ENCODE measurements at places on chromosomes 12 and 14.

DNA sequence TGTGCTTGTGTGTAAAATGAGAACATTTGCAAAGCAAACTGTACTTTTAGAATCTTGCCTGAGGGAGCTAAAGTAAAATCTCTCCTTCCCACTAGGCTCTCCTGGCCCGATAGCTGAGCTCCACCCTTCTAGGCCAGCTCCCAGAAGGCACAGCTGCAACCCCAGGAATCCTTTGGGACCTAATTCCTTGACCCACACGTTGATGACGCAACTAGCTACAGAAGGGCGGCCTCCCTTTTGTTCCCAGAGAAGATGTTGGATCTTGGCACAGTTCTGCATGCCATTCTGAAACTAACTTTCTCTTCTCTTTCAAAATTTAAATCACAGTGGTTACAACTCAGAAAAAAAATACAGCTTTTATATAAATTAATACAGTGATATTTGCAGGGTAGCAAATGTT, 268.1 kb downstream of the EGLN3 start:
- no peak for DNase-seq

DNA sequence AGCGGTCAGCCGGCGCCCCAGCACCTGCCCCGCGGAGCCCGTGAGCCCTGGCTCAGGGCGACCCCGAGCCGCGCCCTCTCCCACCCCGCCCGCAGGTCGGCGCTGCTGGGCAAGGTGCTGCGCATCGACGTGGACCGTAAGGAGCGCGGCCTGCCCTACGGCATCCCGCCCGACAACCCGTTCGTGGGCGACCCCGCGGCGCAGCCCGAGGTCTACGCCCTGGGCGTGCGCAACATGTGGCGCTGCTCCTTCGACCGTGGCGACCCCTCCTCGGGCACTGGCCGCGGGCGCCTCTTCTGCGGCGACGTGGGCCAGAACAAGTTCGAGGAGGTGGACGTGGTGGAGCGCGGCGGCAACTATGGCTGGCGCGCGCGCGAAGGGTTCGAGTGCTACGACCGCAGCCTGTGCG, 14.4 kb downstream of the HHIPL1 start:
- no peak for DNase-seq

DNA sequence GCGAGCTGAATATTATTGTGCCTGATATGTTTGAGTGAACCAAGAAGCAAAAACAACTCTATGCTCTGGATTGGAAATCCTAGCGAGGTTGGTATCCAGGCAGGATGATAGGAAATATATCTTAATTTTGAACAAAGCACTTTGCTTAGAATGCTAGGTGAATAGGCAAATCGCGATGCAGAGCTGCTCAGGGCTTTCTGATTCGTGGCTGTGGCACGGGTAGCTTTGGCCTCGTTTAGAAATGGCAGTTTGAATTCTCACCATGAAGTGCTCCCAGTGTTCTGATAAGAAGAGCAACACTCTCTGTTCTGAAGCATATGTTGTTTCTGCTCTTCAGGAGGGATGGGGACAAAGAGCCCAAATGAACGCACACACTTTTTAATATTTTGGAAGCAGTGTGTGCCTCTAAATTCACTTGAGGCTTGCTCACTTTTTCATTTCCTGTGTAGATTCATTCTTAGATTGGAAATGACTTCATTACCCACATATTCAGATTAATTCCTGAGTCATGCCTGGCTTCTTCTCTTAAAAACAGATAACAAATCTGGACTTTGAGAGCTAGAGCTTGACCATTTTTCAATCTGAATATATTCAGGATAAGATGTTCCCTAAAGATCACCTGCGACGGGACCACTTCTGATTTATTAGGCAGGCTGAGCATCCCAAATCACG, 200.9 kb downstream of the RPAP3 start:
- peak; percentile 46 for DNase-seq

DNA sequence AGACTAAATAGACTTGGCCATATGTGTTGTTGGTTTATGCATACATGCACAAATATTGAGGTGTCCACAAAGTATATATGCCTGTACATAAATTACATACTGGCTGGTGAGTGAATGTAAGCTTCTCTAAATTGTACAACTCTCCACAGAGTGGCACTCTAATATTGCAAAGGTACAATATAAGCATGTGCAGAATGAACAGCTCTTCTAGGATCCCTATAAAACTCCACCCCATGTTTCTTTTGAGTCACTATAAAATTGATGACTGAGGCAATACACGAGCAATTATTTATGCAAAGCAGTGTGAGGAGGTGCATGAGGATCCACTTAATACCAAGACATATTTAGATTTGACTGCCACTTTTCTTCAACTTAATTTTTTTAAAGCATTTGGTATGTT, 172.2 kb downstream of the NAV3 start:
- no peak for DNase-seq

DNA sequence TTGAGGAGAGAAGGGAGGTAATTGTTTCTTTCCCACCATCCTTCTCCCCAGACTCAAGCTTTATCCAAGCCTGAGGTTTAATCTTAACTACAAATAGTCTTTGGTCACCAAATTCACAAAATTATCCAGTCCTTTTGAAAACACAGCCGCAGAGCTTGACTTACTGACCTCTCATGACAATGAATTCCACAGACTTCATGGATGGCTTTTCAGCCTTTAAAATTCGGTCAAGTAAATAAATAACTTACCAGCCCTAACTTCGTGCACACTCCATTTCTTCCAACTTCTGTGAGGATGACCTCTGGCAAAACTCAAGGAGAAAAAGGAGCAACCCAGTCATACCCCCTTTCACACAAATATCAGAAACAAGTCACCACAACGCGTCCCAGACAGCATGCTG, 137.0 kb upstream of the CDKN3 start:
- DNase-seq = no peak

DNA sequence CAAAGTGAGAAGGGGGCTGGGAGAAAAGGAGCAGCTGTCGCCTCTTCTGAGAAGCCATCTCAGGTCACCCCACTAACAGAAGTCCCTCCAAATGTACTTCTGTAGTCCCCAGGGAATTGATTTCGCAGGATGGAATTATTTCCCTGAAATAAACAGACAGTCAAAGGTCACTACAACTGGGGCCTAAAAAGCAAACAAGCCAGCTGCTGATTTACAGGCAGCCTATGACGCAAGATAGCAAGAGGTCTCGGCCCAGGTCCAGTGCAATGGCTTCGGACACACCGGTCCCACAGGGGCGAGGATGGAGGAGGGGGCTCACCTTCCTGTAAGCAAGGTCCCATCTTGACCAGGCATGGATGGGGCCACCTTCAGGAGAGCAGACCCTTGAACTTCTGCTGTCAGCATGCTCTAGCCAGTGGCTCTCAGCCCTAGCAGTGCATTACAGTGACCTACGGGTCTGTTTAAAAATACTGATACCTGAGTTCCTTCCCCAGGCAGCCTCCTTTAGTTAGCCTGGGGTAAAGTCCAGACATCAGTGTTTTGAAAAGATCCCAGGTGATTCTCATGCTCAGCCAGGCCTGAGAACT, 18.1 kb downstream of the NUAK1 start:
- DNase-seq = no peak

DNA sequence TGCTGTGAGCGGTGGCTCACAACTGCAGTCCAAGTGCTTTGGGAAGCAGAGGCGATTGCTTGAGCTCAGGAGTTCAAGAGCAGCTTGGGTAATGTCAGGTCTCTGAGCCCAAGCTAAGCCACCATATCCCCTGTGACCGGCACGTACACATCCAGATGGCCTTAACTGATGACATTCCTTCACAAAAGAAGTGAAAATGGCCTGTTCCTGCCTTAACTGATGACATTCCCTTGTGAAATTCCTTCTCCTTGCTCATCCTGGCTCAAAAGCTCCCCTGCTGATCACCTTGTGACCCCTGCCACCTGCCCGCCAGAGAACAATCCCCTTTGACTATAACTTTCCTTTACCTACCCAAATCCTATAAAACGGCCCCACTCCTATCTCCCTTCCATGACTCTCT, 48.6 kb downstream of the SLC25A47 start:
- no peak for DNase-seq

DNA sequence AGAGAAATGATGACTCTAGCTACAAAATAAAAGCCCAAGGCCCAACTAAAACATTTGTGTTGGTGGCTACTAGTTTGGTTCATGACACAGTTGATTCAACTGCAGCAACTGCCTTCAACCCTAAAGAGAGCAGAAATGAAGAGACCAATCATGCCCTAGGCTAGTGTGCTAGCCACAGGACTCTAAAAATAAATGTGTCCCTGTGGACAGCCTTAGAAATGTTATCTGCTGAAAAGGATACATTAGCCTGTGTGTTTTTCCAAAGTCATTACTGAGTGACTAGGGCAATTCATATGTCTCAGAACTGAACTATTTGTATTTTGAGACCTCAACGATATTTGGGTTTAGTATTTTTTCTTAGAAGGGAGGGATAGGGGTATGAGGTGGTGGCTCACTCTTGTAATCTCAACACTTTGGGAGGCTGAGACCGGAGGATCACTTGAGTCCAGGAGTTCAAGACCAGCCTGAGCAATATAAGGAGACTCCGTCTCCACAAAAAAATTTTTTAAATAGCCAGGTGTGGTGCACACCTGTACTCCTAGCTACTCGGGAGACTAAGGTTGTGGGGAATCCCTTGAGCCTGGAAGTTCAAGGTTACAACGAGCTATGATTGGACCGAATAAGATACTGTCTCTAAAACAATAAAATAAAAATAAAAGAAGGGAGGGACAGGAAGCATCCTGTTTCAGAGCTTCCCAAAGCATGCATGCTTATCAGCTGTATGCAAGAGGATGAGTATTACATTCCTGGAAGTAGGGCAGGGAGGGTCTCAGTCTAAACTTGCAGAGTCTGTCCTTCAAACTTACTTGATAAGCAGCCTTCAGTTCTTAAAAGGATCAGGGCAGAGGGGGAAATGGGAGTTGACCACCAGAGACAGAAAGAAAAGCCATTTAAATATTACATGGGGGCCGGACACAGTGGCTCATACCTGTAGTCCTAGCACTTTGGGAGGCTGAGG, 29.6 kb upstream of the NAP1L1 start:
- DNase-seq = no peak

DNA sequence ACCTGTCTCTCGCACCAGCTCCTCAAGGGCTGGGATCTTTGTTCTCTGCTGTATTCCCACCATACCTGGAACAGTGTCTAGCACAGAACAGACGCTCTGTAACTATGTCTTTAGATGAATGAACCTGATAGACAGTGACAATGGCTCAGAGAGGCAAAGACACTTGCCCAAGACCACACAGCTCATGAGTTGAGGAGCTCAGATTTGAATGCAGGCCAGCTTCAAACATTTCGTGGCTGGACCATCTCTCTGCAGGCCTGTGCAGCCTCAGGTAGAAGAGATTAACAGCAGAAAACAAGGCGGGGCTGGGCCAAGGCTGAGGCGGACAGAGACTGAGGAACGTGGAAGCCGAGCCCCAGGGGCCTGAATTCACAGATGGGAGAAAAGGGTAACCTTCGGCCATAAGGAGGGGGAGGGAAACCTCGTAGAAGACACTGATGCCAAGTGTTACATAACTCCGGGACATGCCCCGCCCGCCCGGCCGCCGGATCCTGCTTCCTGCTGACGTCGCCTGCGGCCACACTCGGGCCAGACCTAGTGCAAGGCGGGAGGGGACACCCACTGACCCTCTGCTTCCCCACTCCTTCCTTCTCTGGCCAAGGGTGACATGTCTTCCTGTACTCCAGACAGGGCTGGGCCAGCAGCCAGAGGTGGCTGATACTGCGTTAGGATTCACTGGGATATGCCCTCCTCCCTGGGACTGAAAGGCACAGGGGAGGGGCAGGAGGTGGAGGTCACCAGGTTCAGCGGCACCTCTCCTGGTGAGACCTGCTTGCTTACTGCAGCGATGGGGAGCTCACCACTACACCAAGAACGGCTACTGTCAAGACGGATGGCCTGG, 86.8 kb downstream of the RFLNA start:
- DNase-seq = no peak

- DNase-seq = no peak
These were observed 184.4 kb downstream of the SYT1 start for GRCh38 chr12:79048962-79049361.

DNA sequence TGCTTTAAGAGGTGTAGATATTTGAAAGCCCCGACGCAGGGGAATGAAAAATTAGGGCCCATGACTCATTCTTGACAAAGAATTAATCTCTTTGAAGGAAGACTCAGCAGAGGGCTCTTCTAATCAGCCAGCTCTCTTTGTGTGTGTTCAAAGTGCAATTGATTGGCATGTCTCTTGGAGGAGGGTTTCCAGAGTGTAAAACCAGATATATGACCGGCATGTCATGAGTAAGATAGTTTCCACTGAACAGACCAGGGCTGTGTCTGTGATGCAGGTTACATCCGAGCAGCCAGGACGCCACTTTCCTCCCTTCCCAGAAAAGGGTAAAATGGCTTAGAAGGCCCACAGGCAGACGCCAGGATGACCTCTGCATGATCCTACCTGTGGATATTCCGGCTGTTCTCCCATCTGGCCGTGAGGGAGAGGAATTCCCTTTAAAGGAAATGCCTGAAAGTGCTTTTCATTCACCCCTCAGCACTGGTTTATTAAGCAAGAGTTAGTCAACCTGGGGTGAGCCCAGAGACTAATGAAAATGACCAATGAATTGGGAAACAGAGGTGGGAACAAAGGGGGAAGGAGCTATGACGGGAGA, 7.2 kb upstream of the KRT75 start:
- DNase-seq = no peak

- no peak for DNase-seq
These were observed 373.2 kb downstream of the BTG1 start for GRCh38 chr12:91772411-91772810.

DNA sequence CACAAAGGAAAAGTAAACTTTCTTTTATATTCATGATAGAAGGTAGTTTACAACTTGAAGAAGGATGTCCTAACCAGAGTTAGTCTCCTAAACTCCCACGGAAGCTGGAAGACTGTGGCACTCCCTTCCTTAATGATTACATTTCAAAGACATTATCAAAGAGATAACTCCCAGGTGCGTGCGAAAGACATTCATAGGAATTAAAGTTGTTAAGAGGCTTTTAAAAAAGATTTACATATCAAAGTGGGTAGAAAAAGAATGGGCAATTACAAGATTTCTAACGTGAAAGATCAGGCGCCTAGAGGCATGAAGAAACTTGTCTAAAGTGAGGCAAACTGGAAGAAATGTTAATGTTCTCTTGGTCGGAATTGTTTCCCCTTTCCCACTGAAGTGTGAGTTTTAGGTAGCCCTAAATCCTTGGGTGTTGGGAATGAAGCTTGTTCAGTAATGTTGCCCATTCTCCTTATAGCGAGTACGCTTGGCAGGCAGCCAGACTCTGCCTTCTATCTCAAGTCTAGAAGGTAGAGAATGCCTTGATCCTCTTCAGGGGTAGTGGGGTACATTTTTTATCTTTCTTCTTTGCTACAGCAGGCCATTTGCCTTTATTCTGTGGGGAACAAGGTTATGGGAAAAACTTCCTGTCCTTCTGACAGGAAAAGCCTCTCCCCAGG, 642.0 kb downstream of the SLC6A15 start:
- DNase-seq = no peak

DNA sequence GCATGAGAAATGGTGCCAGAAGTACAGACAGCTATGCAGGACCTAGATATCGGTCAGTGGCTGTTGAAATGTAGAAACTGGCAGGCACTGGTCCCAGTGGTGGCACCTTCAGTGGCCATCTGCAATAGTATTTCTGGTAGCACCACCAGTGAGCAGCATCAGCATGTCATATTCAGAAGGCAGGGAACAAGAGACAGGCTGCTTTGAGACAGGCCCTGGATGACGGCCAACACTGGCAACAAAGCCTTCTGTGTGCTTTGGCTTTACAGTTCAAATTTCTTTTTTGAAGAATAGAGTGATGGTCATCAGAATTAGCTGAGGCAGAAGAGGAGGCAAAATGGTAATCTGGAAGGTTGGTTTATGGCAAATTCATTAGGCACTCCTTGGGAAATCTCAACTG, 273.4 kb upstream of the SLC16A7 start:
- no peak for DNase-seq
